IMR-90 (cell line): ENCODE measurements at places on chromosomes 2 and 18. TPM values are rescaled to one million over a fixed set of nuclear protein-coding genes. Genes with fewer than 3 reads are reported as not detected.
A peak's percentile ranks its signal among the peaks of the same experiment; 100 is the strongest.

PLEK gene
- 0.03 TPM in 1 of 2 replicates, not detected in the other for polyA plus RNA-seq

GRCh38 chr2:220847589-220847988 is 724.5 kb downstream of the EPHA4 start:
- peak; percentile 93 for DNase-seq

NCOA1 gene
- polyA plus RNA-seq = 6.7 and 6.9 TPM in 2 replicates

BOLL gene
- not detected in 2 replicates for polyA plus RNA-seq

LAMA3 gene
- polyA plus RNA-seq = 0.13 and 0.19 TPM in 2 replicates

ATP6V1B1 gene
- 1.3 and 1.4 TPM in 2 replicates for polyA plus RNA-seq

- DNase-seq = no peak
Measured at GRCh38 chr2:143026411-143027054, 102.7 kb upstream of the ARHGAP15 start.

DNA sequence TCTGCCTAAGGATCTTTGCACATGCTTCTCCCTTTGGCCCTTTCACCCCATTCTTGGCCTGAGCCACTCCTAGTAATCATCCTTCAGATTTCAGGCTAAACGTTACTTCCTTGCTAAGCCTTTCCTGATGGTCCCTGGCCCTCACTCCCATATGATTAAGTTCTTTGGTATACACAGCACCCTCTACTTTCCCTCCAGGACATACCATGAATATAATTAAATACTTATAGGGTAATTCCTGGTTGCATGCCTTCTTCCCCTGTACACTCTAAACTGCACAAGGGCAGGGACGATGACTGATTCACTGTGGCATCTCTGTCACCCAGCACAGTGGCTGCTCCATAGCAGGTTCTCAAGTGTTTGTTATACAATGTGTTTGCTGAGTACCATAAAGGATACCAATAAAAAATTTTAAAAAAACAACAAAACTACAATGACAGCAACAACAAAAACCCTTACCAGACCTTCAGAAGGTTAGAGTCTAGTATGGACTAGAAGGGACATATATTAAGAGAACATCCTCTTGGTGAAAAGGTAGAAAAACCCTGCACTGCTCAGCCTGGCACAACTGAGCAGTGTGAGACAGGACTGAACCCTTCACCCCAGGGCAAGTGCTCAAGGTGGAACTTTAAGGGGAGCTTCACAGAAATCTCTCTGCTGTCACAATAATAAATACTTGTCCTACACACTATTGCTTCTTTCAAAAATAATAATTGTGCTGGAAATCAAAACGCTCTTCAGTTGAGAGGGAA is 76.2 kb downstream of the AAK1 start:
- peak; percentile 66 for DNase-seq

GRCh38 chr2:233688341-233688740 is 4.3 kb upstream of the UGT1A6 start:
- no peak for DNase-seq

GRCh38 chr2:239689410-239689809 is 288.6 kb upstream of the HDAC4 start:
- DNase-seq = no peak

GRCh38 chr18:72122103-72122502 is 422.0 kb downstream of the CBLN2 start:
- DNase-seq = no peak

GRCh38 chr2:144211826-144212225 is 308.1 kb downstream of the ZEB2 start:
- no peak for DNase-seq

- DNase-seq = peak; percentile 56
Measured at GRCh38 chr2:111534910-111535352, 349.1 kb downstream of the ANAPC1 start.

- DNase-seq = no peak
Measured at GRCh38 chr2:207830778-207831438, 61.2 kb upstream of the FZD5 start.

GRCh38 chr2:61091485-61091884 is 25.8 kb downstream of the SANBR start:
- DNase-seq = no peak

DNA sequence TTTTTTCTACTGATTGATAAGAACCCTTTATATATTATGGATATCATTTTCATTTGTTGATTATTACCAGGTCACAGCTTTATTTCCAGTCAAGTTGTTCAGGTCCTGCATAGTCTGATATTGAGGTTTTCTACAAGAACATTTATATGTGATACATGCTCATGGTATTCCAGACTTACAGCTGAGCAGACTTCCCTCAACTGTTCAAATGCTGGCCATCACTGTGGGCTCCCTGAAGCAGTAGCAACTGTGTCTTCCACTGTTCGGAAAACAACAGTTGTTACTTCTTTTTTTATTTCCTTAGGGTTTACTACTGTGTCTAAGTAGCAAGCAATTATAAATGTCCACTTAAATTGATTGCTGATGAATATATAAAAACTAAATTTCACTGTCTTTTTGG is 79.5 kb downstream of the DGKD start:
- DNase-seq = peak; percentile 44

DNA sequence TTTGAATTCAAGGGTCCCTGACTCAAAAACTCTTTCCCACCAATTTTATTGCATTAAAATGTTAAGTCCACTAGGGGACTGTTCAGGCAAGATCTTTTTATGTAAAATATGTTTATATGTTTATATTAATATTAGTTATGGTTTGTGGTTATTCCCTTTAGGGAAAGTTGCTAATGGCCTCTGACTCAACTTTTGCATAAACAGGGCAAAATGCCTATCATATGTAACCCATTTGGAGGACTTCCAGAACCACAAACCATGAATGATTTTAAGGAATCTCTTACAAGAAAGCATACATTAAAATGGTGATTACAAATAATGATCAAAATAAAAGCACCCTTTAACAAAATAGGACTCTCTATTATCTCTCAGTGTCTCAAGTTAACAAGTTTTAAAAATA is 1484.5 kb upstream of the ZEB2 start:
- DNase-seq = peak; percentile 70

DNA sequence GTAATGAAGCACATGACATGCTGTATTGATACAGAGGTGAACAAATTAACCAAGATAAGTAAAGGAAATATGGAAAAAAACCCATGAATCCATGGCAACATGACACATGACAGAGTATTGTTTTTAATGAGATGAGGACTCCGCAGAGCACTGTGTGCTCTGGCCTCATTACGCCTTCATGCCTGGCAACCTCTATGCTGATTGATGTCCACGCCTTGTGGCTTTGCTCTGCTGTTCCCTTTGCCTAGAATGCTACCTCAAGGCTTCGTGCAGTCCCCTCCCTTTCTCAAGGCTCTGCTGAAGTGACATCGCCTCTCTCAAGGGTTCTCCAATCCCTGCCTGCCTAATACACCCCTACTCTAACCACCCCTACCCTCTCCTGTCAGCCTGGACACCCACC is 8.4 kb downstream of the SIGLEC15 start:
- DNase-seq = no peak

GRCh38 chr18:79502782-79503181 is 107.1 kb downstream of the NFATC1 start:
- DNase-seq = peak; percentile 33

GRCh38 chr18:75205514-75206132 is 3.3 kb downstream of the PTGR3 start:
- peak; percentile 54 for DNase-seq

DNA sequence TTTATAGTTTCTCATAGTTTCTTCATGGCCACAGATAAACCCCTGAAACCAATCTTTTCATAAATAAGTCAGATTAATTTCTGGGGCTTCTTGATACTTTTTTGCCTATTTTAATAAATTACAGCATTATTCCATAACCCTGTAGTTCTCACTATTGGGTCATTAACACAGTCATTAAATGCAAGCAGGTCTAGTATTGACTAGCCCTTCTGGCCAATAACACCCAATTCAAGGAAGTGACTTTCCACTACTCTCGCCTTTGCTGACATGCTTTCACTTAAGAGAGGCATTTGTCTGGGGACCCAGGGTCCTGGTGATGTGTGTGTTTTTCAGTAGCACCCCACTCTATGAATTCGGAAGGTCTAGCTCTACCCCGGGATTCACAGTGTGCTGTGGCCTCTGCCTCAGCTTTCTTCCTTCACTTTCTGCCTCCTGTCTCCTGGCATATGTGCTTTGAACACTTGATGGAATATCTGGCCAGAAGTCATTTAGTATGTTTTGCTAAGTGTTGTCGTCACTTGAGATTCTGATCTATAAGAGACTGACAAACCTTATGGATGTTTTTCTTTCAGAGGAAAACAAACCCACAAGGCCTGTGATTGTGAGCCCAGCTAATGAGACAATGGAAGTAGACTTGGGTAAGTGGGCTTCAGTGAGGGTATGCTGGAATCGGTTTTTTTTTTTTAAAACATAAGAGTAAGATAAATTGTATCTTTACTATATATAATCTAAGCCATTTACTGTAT is 18.6 kb upstream of the IL1RL2 start:
- no peak for DNase-seq

- no peak for DNase-seq
Measured at GRCh38 chr18:40902436-40902835, 1052.6 kb upstream of the PIK3C3 start.

DNA sequence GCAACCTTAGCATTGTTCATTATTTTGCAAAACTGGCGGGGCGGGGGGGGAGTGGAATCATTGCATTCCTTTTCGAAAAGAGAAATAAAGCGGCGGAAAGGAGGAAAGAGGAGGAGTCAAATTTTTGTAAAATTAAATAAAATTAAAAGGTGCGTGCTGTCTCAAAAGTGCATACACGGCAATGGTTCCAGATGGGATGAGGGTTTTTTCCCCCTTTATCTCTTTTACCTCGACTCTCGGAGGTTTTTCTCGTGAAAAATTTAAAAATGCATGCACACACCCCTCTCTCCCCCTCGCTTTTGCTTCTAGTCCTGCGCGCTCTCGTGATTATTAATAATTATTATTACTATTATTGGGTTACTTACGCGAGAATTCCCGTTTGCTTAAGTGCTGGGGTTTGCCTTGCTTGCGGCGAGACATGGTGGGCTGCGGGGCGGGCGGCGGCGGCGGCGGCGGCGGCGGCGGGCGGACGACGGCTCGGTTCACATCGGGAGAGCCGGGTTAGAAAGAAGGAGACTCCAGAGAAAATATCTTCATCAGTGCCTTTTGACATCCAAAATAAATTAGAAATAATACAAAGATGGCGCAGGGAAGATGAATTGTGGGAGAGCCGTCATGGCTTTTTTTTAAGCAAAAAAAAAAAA is 481 bp downstream of the BCL11A start:
- DNase-seq = no peak

DNA sequence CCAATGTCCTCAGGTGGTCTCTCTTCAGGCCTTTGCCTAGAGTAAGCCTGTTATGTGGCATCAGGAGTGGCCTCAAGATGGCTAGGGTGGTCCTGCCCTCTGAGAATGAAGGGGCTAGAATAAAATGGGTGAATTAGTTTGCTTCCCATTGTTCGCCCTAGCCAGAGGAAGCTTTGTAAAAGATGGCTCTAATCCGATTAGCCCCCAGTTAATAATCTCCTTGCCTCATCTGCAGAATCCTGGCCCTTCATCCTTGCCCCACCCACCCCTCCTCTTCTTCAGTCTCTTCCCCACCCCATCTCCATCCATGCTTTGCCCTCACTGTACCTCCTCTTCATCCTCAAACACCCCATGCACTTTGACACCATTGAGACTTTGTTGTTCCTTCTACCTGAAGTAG is 57.4 kb upstream of the LGALSL start:
- DNase-seq = no peak

REG3G gene
- polyA plus RNA-seq = not detected in 2 replicates

DNA sequence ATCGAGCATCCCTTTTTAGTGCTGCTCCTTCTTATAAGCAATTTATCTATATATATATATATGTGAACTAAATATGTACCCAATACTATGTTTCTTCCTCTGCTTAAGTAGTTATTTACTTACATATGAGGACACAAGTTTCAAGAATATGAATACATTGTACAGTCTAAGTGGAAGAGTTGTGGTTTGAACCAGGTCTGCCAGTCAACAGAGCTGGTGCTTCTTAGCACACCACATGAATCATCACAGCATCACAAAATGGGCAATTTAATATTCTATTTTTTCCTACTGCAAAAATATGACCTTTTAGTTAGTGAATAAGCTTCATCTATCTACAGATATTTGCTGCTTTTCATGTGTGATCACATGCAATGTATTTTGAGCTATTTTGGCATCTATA is 64.4 kb upstream of the SPAG16 start:
- DNase-seq = peak; percentile 23

DNA sequence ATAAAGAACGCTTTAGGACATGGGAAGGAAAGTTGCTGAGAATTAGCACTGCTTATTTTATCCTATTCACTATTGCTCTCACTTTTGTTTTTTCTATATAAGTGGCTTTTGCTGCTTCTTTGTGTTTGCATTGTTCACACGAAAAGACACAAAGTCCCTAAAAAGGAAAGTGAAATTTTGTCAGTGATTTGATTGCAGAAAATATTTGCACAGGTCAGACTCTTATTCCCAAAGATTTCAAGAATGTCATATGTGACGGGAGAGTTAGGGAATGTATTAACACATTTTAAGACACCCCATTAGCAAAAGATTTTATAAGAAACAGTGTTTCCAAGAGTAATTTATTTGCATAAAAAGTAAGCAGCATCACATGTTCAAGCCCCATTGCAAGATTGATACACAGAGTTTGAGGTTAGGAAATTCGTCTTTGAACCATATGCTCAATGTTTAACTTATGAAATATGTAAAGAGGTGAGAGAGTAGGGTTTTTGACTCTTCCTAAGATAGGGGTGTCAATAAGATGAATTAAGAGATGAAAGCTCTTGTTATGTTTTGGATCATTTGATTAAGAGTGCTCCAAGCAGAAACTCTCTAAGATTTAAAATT is 57.0 kb downstream of the CCDC102B start:
- DNase-seq = no peak

MAPRE3 gene
- polyA plus RNA-seq = 17.3 and 20.3 TPM in 2 replicates

GRCh38 chr2:9326975-9327374 is 96.4 kb downstream of the ITGB1BP1 start:
- peak; percentile 32 for DNase-seq

TMEM169 gene
- 0.15 and 0.17 TPM in 2 replicates for polyA plus RNA-seq

GRCh38 chr2:96681540-96681939 is 39.0 kb downstream of the FER1L5 start:
- DNase-seq = no peak

DNA sequence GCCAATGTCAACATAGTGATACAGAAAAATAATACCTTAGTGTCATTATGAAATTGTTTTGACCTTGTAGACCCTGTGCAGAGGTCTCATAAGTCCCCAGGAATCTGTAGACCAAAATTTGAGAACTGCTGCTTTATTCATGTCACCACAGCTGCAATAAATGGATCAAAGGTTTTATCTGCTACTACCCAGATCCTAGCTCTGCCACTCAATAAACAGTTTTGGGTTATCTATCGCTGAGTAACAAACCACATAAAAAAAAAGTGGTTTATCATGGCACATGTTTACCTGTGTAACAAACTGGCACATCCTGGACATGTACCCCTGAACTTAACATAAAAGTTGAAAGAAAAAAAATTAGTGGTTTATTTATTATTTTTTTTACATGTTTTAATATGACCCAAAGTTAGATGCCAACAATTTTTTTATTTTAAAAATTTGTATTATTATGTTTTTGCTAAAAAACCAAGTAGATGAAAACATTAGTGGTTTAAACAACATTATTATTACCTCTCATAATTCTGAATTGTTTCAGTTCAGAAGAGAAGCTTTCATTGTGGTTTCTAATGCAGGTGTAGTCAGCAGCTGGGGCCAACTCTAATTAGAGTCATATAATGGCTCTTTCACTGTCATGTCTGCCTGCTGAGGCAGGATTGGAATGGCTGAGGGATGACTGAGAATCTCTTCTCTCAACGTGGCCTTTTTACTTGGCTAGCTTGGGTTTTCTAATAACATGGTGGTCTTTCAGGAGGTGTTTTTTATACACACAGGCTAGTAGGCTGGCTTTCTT is 103.3 kb upstream of the SLC38A11 start:
- no peak for DNase-seq

- peak; percentile 17 for DNase-seq
Measured at GRCh38 chr2:3769766-3770165, 66.4 kb downstream of the DCDC2C start.

WNT10A gene
- not detected in 2 replicates for polyA plus RNA-seq
